GM04503 (cell line): ENCODE measurements at places on chromosomes 4 and X.

DNA sequence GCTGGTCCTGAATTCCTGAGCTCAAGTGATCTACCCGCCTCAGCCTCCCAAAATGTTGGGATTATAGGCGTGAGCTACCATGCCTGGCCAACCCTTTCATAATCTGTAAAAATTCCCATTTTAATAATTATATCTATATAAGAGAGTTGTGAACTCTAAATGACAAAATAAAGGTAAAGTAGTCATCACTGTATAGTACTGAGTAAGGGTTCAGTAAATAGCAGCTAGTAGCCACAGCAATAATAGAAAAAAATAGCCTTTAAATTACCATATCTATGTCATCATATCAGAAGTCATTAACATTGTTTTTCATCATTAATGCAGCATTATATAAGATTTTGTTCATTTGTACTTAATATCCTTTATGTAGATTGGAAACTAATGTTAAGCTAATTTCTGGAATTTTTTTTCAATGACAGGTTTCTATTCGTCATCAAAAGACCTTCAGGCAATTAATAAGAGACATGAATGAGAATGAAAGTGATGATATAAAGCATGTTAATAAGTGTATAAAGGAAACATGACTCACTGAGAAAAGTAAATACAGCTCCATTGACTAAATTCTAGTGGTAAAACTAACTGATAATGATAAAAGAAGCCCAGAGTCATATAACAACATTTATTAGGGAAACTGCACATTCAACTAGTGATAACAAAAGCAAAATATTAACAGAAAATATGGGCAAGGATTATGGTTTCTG is 85.9 kb upstream of the UGT8 start:
- no peak for DNase-seq

- DNase-seq, result no peak
These were observed 33.5 kb downstream of the NYX start for GRCh38 chrX:41480508-41481260.

DNA sequence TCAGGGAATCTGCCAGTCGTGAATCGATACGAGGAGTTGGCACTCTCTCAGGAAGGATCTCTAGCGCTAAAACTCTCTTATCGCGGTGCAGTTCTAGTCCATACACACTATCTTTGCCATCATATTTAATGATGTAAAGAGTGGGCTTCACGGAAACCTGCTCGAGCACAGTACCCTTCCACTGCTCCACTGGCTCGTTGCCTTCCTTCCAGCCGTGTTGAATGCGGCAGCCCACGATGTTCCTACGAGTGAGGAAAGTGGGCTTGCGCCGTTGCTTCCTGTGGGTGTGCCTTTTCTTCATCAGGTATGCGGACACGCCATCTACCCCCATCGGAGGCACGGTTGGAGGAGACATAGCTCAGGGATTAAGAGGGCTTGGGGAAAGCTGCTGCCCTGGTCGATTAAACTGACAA is 661 bp downstream of the SPIN4 start:
- no peak for DNase-seq

GRCh38 chr4:70559211-70559830 is 32.7 kb upstream of the AMBN start:
- DNase-seq, result peak; percentile 3

- no peak for DNase-seq
These were observed 27.4 kb downstream of the TMPRSS11B start for GRCh38 chr4:68218044-68218443.

GRCh38 chr4:51895816-51896408 is 53.0 kb downstream of the DCUN1D4 start:
- peak; percentile 28 for DNase-seq

DNA sequence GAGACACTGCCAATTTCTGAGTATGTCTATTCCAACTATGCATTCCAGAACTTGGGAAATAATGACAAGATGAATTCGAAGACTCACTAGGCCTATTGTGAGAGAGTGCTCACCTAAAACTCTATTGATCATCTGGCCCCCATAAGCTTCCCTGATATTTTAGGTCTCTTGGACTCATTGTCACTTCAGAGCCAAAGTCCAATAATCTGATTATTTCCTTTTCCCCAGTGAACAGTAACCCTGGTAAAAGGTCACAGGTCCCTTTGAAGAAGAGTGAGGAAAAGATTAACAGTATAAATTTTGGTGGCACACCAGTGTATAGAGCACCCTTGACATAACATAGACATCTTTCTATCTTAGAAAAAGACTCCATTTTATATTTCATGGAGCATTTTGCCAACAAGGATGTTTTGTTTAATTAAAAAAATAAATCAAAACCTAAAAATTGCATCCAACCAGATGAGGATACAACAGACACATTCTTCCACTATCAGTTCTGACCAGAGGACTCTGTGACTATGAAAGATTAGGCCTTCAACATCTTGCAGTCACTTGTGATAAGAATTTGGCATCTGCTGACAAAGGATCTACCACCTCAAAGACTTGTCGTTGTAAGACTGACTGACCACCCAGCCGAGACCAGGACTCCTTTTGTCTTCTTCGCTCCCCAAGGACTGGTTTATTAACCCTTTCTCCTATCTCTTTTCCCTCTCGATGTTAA is 191.9 kb downstream of the MAB21L2 start:
- DNase-seq, result no peak

GRCh38 chr4:86031927-86032326 is 327.9 kb downstream of the MAPK10 start:
- no peak for DNase-seq

GRCh38 chr4:112898357-112899141 is 150.9 kb upstream of the ANK2 start:
- no peak for DNase-seq

DNA sequence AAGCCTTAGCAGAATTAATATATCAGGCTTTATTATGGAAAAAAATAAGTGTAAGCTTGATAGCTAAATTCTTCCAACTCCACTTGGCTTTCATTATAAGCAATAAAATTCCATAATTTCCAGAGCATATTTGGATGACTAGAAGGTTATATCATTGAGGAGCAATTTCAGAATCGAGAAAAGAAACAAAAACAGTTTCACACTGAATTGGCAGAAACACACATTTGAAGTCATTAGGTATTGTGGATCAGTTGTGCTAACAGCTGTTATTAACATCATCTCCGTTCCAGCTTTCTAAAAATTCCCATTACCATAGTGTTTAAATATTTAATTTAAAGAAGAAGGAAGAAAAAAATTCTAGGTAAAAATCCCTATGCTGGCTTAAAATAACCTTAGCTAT is 92.6 kb downstream of the ANTXR2 start:
- DNase-seq, result no peak

GRCh38 chrX:24790166-24790565 is 96.4 kb downstream of the POLA1 start:
- no peak for DNase-seq

DNA sequence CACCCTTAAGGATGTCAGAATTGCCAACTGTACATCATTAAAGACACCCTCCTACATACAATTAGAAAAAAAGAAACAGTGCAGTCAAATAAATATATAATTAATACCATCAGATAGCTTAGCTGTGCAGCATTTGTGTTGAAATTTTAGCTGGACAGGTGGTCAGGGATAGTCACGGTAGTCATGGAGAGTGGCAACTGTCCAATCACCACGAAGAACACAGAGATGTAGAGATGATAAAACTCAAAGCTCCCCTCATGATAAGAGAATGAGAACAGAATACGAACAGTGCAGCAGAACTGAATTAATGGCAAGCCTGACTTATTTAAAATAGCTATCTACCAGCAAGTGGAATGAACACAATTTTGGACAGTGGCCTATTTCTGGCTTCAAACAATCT is 27.2 kb downstream of the SLC39A8 start:
- DNase-seq, result no peak

DNA sequence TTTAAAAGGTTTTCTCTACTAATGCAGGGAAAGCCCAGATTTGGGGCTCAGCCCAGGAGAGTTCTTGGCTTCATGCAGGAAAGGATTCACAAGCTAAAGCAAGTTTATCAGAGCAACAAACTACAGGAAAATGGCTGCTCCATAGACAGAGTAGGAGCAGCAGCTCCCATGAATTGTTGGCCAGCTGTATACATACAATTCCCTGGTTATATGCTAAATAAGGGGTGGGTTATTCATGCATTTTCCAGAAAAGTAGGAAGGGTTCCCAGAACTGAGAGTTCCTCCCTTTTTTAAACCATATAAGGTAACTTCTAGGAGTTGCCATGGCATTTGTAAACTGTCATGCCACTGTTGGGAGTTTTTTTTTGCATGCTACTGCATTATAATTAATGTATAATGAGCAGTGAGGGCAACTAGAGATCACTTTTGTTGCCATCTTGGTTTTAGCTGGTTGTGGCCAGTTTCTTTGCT is 2.6 kb downstream of the C4orf33 start:
- DNase-seq, result no peak

- DNase-seq, result no peak
These were observed 249.7 kb upstream of the TET2 start for GRCh38 chr4:104896660-104897645.

GRCh38 chr4:146288193-146288592 is 73.9 kb downstream of the REELD1 start:
- no peak for DNase-seq

GRCh38 chr4:76738086-76738931 is 159.6 kb downstream of the SOWAHB start:
- DNase-seq, result peak; percentile 97

DNA sequence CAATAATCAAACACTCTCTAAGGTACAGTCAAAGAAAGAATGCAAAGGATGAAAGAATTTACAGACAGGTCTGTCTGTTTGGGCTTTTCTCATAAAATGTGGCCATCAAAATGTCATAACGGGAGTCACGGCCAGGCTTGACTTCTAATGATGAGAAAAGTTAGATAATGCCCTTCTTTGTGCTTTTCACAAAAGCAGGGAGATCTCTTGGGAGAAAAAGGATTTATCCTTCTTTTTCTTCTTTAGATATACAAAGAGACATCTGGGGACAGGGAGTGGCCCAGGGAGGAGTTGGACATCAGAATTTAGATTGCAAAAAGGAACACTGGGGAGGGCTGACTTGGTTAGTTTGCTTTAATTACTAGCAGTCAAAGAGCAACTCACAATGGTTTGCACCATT is 93.1 kb downstream of the SLC39A8 start:
- DNase-seq, result no peak

DNA sequence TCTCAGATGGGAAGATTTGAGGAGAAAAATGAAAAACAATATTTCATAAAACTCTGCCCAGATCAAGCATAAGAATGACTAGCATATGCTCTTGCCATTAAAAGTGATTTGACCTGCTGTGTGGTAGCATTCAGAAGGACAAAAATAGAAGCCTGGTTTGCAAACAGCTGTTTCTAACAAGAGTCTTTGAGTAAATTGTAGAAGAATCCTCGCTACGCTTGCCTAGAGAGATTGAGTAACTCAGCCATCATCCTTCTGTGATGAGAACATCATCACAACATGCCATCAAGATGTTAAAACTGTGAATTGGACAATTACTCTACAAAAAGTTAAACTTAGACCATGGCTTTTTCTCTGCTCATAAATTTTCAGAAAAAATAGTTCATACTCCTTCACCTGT is 168.9 kb upstream of the PUDP start:
- DNase-seq, result peak; percentile 89

GRCh38 chrX:12010436-12010835 is 127.8 kb upstream of the FRMPD4 start:
- DNase-seq, result no peak

DNA sequence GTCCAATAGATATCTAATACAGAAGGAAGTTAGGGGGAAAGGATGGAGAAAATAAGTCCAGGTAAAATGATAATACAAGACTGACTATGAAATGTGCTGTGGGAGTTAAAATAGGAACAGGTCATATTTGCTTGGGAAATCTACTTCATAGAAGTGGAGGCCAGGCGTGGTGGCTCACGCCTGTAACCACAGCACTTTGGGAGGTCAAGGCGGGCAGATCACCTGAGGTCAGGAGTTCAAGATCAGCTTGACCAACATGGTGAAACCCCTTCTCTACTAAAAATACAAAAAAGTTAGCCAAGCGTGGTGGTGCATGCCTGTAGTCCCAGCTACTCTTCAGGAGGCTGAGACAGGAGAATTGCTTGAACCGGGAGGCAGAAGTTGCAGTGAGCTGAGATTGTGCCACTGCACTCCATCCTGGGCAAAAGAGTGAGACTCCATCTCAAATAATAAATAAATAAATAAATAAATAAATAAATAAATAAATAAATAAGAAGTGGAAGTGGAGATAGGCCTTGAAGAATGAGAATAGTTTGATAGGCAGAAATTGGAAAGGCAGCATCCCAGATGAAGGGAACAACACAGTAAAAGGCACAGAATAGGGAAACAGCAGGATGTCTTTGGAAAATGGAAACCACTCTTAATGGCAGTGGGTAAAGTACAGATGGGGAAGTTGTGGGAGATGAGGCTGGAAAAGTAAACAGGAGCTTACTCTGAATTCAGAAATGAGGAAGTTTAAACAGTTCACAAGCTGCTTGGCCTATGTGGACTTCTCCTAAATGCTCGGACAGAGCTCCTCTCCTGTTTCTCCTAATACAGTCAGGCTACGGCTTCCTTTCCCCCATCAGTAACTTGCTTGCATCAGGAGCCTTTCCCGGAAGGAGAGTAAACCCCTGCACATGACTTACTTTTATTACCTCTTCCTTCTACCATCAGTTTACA is 15.1 kb upstream of the GK start:
- DNase-seq, result no peak
